ENCODE measurements at places on chromosomes 12 and 14. TPM values are rescaled to one million over a fixed set of nuclear protein-coding genes. Genes with fewer than 3 reads are reported as not detected.

Gene CFAP54
- 15.5 TPM for total RNA-seq

Gene CLEC12A
- 13.8 TPM for total RNA-seq

Gene IL26
- not detected for total RNA-seq

Gene MBIP
- total RNA-seq: 80.4 TPM

- H3K36me3 ChIP-seq: no peaks in the 10 kb centered on the region
- H3K27ac ChIP-seq: peak overlapping the region; percentile 38
- DNase-seq: no peak
- H3K4me1 ChIP-seq: peaks cover 8% of the 10 kb centered on the region
- H3K4me3 ChIP-seq: no peak overlapping the region
- no peaks in the 10 kb centered on the region for H3K27me3 ChIP-seq
Measured at GRCh38 chr14:31508135-31508534, 20.3 kb upstream of the GPR33 start.

DNA sequence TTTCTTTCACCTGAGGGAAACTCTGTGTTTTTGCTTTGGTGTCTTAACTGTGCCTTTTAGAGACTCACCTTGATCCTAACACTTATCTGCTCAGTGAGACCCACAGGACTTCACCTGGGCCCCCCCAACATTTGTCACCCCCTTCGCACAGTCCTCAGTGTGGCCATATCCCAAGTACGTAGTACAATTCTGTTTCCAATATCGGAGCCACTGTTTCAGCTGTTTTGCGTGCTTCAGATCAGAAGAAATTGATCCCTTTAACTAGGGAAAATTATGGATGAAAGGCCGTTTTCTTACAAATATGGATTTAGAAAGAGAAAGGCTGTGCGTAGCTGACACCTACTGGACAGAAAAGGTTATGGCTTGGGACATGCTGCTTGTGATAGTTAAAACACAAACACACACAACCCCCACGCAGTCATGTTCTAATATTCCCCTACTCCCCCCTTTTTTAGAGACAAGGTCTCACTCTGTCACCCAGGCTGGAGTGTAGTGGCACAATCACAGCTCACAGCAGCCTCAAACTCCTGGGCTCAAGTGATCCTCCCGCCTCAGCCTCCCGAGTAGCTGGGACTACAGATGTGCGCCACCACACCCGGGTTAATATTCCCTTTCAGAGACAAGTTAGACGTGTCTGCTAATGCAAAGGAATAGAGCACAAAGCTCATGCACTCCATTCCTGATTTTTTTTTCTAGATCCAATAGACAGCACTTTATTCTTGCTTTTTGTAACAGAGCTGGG, 3.6 kb upstream of the SLC7A8 start:
- no peak overlapping the region for H3K4me3 ChIP-seq
- peak; percentile 80 for DNase-seq
- no peaks in the 10 kb centered on the region for H3K36me3 ChIP-seq

DNA sequence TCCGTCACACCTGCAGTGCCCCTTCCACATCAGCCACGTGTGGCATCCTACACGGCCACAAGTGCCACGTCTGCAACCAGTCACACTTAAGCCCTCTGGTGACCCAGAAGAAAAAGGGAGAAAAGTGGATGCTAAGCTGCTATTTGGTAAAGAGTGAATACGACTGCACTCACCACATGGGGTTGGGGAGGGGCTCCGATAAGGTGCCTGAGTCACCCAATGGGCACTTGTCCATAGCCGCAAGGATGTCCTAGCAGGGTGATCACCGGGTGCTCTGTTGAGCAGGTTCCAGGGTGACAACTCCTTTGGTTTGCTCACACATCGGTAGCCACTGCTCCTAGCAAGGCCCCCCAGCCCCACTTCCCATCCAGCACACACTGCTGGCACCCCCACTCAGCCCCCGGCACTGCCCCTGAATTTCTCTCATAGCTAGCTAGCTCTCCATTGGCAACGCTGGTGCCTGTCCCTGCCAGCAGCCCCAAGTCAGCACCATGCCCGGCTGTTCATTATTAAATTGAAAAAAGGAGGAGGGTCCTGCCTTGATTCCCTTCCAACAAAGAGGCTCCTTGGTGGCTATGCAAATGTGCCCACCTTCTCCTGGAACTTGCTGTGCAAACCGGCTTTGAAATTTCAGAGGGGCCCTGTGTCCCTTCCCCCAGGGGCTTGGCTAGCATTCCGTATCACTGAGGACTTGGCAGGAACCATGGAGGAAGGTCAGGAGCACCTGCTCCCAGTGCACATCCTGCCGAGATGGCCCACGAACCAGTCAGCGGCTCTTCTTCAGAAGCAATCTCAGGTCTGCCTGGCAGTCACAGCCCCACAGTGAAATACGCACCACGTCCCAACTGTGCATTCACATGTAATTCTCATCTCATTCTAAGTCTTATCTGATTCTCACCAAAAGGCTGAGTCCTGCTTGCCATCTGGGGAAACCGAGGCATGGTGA, 227.7 kb upstream of the DIO3 start:
- H3K27ac ChIP-seq: no peak overlapping the region
- no peaks in the 10 kb centered on the region for H3K27me3 ChIP-seq
- no peak for DNase-seq

GRCh38 chr14:50977863-50978528, 33.7 kb upstream of the PYGL start:
- H3K27me3 ChIP-seq: peaks cover 4% of the 10 kb centered on the region
- no peak overlapping the region for H3K4me3 ChIP-seq
- DNase-seq: no peak

- no peak overlapping the region for H3K4me3 ChIP-seq
- peak overlapping the region; percentile 60 for H3K27ac ChIP-seq
- peaks cover 29% of the 10 kb centered on the region for H3K36me3 ChIP-seq
- DNase-seq: peak; percentile 38
Measured at GRCh38 chr14:81519200-81520011, 14.2 kb downstream of the SEL1L start.

DNA sequence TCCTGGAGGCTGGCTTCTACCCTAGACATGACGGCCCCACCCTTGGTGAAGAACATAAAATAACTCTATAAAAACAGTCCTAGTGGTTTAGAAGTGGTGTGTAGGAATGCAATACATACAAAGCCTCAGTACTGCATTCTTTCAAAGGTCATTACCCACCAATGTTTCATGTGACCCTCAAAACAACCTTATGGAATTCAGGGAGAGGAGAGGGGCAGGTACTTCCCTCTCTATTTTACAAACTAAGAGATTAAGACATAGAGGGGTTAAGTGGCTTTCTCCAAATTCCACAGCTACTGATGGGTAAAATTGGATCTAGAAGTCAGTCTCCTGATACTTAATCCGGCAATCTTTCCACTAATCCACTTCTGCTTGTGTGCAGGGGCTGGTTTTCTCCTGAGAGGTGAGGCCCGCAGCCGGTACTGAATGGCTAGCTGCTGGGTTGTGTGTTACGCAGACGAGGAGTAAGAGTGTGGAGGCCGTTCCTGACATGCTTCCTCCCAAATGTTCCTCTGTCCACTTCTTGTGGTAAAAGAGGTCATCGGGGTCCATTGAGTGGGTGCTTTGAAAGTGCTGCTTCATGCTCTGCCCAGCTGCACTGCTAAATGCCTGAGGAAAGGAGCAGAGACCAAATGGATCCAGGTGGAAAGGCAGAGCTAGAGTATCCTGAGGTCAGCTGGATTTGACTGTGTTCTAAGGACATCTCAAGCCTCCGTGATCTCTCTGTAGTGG, 16.2 kb downstream of the SLC7A8 start:
- peaks cover 10% of the 10 kb centered on the region for H3K4me1 ChIP-seq
- peaks cover 7% of the 10 kb centered on the region for H3K36me3 ChIP-seq
- H3K27ac ChIP-seq: peak overlapping the region; percentile 75
- no peak overlapping the region for H3K4me3 ChIP-seq

GRCh38 chr12:26691234-26691970, 141.6 kb downstream of the ITPR2 start:
- H3K4me3 ChIP-seq: no peak overlapping the region
- no peaks in the 10 kb centered on the region for H3K4me1 ChIP-seq
- no peak for DNase-seq
- no peak overlapping the region for H3K27ac ChIP-seq
- H3K27me3 ChIP-seq: no peaks in the 10 kb centered on the region

DNA sequence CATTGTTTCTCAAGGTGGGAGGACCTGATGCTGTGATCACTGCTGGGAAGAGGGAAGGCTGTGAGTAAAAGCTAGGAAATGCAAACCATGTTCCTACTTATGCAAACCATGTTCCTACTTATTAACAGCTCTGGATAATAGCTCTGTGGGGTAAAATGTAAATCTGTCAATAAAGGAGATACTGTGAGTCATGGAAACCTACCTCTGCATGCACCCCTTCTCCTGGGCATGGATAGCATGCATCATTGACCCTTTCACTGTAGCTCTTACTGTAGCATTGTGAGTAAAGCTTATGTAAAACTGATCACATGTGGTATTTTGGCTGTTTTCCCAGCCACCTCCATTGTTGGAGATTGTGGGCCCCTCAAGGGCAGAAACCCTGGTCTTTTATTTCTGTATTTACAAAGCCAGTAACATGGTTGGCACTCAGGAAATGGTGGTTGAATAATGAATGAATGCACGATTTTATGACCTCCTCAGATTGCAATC, 253.7 kb downstream of the GRIN2B start:
- no peaks in the 10 kb centered on the region for H3K4me1 ChIP-seq
- no peak overlapping the region for H3K4me3 ChIP-seq
- no peaks in the 10 kb centered on the region for H3K27me3 ChIP-seq
- H3K36me3 ChIP-seq: no peaks in the 10 kb centered on the region
- H3K27ac ChIP-seq: no peak overlapping the region

DNA sequence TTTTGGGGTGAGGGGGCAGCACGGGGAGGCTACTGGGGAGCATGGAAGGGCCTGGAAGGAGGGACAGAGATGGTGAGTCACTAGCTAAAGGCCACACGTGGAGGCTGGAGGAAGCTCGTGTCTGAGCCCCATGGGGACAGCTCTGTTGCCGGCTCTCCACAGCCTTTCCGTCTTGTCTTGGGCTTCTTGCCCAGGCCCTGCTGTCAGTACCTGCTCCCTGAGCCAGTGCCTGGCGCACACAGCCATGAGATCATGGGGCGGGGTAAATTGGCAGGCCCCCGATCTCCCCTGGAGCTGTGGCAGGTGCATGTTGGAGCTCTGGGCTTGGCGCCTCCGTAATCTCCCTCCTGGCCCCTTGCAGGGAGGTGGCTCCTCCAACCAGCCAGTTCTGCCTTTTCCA, 16.1 kb upstream of the KRT80 start:
- H3K27ac ChIP-seq: peak overlapping the region; percentile 13
- no peaks in the 10 kb centered on the region for H3K4me1 ChIP-seq
- H3K4me3 ChIP-seq: no peak overlapping the region
- H3K27me3 ChIP-seq: peaks cover 7% of the 10 kb centered on the region

DNA sequence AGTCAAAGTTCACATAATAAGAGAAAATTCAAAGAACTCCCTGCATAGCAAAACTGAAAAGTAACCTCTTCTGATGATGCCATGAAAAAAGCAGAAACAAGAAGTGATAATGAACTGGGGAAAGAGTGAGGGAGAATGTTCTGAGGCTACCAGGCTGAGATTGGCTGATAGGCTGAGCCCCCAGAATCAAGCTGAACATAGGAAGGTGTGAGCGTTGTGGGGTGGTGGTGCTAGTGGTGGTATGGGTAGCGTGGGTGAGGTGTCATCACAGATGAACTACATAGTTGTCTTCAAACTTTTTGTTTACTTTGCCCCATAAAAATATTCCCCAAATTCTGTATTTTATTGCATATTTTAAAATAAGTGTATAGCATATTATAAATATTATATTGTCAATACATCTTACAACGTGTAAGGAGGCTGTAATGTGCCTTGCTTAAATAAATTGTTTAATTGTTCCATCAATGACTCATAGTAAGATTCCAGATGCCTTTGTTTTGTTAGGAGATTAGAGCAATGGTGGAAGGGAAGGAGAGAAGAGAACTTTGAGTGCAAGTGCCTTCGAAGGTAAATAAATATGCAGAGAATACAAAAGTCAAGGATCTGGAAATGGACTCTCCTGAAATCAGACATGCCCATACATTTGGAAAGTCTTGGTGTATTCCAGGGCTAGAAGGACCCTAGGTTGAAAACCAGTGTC, 15.8 kb upstream of the CFAP54 start:
- no peak for DNase-seq
- no peaks in the 10 kb centered on the region for H3K4me1 ChIP-seq
- no peaks in the 10 kb centered on the region for H3K36me3 ChIP-seq
- H3K27me3 ChIP-seq: no peaks in the 10 kb centered on the region
- H3K27ac ChIP-seq: no peak overlapping the region
- H3K4me3 ChIP-seq: no peak overlapping the region

Data from lung (tissue), 17 donors.